ENCODE measurements at places on chromosomes 5 and 9.
A peak's percentile ranks its signal among the peaks of the same experiment; 100 is the strongest.

GRCh38 chr5:80034962-80035821 is at the start of gene THBS4:
TSS of gene THBS4 (plus strand) at chr5:80035348. CDS start at chr5:80035538, 190 bp downstream.
- no peak for DNase-seq

GRCh38 chr5:141504216-141504615 is 15.3 kb downstream of the PCDHGC5 start:
- no peak for DNase-seq

GRCh38 chr5:148949841-148950470 is 112.9 kb downstream of the SH3TC2 start:
- no peak for DNase-seq

GRCh38 chr5:4230471-4230785 is 634.8 kb downstream of the IRX1 start:
- no peak for DNase-seq

GRCh38 chr9:128164307-128164885 is 4.3 kb downstream of the BBLN start:
- DNase-seq, result no peak

DNA sequence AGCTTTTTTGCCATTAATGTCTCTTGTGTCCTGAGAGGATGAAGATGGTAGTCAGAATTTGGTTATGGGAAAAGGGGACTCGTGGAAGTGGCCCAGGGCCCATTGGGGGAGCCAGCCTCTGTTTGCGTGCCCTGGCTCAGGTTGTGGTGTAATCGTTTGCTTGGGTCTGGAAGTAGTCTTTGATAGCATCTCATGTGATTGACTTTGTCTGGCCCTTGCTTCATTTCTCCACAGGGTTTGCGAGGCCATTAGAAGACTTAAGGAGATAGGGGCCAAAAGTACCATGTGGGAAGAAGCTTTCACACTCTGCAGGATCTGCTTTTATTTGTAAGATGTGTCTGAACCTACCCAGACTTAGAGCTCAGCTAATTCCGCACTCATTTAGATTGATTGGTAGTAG is 114.5 kb downstream of the FGF1 start:
- DNase-seq, result no peak

DNA sequence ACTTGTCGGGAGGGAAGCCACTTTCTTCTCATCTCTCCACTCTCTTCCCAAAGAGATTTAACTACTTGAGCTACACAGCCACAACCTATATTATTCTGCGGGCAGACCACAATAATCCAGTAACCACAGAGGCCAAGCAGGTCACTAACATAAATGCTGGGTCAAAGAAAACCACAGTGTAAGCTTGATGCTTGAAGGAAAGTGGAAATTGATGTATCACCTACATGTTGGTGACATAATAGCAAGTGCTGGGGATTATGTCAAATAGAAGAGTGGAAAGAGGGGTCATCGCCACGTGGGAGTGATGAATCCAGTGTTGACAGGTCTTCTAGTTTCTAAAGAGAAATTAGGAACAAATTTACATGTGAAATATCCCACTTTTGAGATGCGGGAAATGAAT is 40.9 kb downstream of the RFK start:
- DNase-seq, result no peak

- no peak for DNase-seq
Observed at GRCh38 chr5:52811067-52811749, 23.5 kb downstream of the ITGA1 start.

DNA sequence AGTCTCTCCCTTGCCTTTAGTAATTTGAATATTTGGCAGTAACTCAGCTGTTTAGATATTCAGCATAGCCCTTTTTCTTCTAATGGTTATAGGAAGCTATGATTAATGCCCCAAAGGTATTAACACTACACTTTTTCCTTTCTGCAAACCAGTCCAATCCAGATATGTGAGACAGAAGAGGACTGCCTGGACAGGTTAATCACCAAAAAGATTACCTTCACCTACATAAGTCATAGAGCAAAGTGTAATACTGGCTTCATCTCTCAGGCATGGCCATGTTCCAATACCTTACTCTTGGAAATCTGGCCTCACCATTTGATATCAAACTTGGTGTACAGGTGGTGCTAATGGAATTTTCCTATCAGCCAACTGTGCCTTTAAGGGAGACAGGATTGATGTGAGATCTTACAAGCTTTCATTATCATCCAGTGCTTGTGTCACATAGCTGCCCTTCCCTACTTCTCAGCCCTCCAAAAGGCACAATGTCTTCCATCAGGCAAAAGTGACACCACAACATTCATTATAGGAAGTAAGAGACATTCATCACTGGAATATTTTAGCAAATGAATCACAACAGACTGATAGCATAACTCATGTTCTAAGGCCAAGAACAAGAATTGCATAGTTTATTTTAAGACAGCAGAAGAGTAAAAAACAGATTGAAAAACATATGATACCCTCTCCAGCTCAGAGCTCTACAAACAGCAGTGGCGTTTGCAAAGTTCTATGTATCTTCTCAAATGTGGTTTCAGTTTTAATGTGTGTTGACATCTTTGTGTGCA is 91.2 kb upstream of the PAM start:
- DNase-seq, result no peak

- no peak for DNase-seq
Observed at GRCh38 chr5:172144931-172145869, 42.8 kb downstream of the STK10 start.

DNA sequence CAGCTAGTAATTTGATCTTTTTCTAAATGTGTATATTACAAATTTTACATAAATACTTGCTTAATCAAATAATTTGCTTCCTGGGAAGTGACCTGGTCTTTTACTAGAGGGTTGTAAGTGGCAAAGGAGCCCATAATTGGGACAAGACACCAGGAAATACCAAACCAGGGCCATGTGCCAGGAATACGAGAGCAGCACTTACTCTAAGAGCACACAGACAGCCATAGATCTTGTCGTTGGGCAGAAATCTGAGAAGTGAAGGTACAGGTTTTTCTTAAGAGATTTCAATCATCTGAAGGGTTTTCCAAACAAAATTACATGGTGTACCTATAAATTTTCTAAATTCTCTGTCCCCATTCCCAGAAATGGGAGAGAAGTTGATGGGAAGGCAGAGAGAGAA is 179.3 kb downstream of the HINT1 start:
- DNase-seq, result no peak

DNA sequence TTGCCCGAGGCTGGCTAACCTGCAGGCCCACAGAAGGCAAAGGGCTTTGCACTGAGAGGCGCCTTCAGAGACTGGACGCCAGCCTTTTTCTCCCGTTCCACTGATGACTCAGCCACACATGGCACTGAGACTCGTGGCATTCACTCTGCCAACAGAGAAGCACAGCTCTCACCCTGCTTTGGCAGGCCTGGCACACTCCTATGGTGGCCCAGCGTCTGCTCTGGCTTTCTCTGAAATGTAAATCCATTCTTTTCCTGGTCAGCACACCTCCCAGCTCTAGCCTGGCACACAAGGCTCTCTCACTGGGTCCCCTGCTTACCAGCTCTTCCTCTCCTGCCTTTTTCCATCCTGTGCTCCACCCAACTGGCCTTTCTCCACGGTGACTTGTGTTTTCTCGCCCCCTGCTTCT is 5.9 kb upstream of the MELK start:
- DNase-seq, result peak; percentile 78

- DNase-seq, result peak; percentile 46
Observed at GRCh38 chr9:131640438-131641137, 95.3 kb downstream of the PRRT1B start.

- no peak for DNase-seq
Observed at GRCh38 chr9:129525656-129526196, 95.2 kb downstream of the C9orf50 start.

DNA sequence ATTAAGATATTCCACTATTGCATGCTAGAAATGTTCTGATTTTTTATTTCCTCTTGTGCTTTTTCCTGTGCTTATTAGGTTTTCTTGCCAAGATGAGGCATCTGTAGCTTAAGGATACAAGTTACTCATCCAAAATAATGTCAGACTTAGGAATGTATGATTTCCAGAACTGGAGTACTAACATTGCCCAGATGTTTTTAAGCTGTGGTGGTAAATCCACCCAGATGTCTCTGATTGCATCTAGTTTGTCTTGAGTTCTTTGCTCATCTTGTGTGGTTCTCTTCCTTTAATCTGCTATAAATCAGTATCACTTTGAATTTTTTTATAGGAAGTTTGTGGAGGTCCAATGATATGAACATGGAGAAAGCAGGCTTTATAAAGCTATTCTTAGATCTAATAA is 337.5 kb upstream of the ZNF608 start:
- DNase-seq, result no peak

- DNase-seq, result no peak
Observed at GRCh38 chr9:104313396-104314110, 190.5 kb upstream of the OR13F1 start.

GRCh38 chr9:17587113-17587512 is 8.2 kb downstream of the SH3GL2 start:
- DNase-seq, result no peak

- no peak for DNase-seq
Observed at GRCh38 chr9:127349483-127350113, 47.4 kb upstream of the SLC2A8 start.

DNA sequence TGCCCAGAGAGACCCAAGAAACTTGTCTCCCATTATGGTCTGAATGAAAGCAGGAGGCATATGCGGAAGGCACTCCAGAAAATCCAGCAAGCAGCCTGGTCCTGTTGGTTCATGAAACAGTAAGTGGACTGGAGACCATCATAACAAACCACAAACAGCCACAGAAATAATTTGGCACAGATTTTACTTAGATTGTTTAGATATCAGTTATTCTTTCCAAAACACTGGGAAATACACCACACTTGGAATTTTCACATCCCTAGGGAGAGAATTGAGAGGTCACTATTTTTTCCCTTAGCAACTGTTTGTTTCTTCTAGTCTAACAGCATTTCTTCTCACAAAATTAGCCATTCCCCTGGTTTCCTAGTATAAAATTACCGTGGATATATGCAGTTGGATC is 300.8 kb downstream of the OSTF1 start:
- no peak for DNase-seq

Measured in HS-27A (cell line).